Spinal cord (tissue), 10 donors: ENCODE measurements at places on chromosomes 3 and 15. TPM values are rescaled to one million over a fixed set of nuclear protein-coding genes. Genes with fewer than 3 reads are reported as not detected.

GOLGA8N gene
- 10.5 TPM for total RNA-seq

DAPK2 gene
- total RNA-seq, result 6.6 TPM

PPIP5K1 gene
- total RNA-seq, result 25.7 TPM

UQCC5 gene
- total RNA-seq, result 19.9 TPM

CYP11A1 gene
- 1.9 TPM for total RNA-seq

POLQ gene
- 2.8 TPM for total RNA-seq

ACOX2 gene
- total RNA-seq, result 33.3 TPM

DCLK3 gene
- 11.8 TPM for total RNA-seq

TTC21A gene
- 13.4 TPM for total RNA-seq

NIPA2 gene
- 55.0 TPM for total RNA-seq

CLSTN2 gene
- 20.7 TPM for total RNA-seq

TICRR gene
- total RNA-seq, result 3.3 TPM

CHRNA3 gene
- total RNA-seq, result 1.1 TPM

MAP6D1 gene
- total RNA-seq, result 17.1 TPM

FETUB gene
- total RNA-seq, result not detected

UBA7 gene
- 42.9 TPM for total RNA-seq

CTXN2 gene
- 0.77 TPM for total RNA-seq

PLSCR2 gene
- total RNA-seq, result 0.22 TPM

DNA sequence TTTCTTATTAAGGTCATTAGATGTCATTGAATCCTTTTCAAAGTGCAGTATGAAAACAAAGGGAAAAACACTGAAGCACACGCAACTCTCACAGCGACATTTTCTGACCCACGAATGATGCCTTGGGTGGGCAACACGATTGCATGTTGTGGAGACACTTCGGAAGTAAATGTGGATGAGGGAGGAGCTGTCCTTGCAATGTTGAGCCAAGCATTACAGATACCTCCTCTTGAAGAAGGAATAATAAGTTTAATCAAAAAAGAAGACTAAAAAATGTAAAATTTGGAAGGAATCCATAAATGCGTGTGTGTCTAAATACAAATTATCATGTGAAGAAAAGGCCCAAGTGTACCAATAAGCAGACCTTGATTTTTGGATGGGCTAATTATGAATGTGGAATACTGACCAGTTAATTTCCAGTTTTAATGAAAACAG, 16.9 kb downstream of the THBS1 start:
- DNase-seq, result no peak

DNA sequence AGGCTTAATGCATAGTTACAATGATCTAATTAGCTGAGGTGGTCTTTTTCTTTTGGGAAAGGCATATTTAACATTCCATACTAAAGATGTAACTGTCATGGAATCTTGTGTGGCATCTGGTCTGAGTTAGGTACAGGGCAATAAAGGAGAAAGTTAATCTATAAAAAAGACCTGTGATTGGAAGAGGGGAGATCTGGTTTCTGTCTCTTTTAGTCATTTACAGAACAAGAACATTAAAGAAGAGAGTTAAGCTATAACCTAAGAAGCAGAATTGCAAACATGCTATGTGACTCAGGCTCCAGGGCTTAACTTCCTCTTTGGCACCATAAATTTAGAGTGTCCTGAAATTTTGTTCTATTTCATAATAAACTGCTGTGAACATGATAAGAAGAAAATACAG, 47.2 kb upstream of the MME start:
- no peak for DNase-seq

DNA sequence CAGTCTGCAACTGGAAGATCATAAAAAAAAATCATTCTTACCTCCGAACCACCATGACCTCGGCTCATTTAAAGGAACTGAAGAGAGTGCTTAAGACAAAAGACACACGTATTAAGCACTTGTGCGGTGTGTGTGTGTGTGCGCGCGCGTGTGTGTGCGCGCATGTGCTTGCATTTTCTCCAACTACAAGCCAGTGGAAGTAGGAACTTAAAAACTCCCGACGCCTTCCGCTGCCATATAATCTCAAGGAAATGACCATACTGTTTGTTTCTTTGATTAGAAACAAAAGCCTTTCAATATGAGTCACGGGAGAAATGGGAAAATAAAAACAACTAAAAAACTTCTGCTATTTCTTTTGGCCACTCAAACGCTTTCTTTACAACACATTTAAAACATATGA, 32.4 kb downstream of the FRMD4B start:
- DNase-seq, result no peak

DNA sequence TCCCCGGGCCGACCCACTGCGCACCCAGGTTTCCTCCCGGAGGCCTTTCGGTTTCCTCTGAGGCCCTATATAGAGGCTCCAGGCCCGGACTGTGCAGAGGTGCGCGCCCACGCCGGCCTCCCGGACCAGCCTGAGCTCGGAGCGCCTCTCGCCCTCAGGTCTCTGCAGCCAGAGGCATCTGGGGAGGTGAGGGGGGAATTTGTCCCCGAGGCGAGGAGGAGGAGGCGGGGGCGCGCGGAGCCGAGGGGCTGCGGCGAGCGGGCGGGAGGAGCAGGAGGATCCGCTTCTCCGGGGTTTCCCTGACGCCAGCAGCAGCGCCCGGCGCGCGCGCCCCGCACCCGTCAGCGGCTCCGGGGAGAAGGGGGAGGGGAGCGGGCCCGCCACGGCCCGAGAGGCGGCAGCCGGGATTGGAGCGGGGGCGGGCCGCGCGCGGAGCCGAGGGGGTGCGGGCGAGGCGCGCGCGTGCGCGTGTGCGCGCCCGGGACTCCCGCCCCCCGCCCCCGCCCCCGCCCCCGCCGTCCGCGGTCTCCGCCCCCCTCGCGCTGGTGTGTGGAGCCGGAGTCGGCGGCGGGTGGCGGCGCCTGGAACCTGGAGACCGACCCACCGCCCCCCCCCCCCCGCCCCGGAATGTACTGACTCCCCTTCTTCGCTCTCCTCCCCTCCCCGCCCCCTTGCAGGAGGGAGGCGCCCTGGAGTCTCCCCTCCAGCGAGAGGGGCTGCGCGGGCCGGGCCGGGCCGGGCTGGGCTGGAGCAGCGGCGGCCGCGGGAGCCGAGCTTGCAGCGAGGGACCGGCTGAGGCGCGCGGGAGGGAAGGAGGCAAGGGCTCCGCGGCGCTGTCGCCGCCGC, at the start of gene NEO1:
TSS of gene NEO1 (plus strand) at position 657 of the 846 bp plus-strand sequence. CDS start 213 bp downstream, outside the sequence.
- DNase-seq, result peak; percentile 87

- no peak for DNase-seq
Measured at GRCh38 chr3:161854232-161854771, 357.7 kb downstream of the OTOL1 start.

- DNase-seq, result no peak
Measured at GRCh38 chr3:10462641-10463532, 42.5 kb downstream of the ATP2B2 start.

- DNase-seq, result no peak
Measured at GRCh38 chr3:142663865-142664264, 60.0 kb upstream of the TRPC1 start.

DNA sequence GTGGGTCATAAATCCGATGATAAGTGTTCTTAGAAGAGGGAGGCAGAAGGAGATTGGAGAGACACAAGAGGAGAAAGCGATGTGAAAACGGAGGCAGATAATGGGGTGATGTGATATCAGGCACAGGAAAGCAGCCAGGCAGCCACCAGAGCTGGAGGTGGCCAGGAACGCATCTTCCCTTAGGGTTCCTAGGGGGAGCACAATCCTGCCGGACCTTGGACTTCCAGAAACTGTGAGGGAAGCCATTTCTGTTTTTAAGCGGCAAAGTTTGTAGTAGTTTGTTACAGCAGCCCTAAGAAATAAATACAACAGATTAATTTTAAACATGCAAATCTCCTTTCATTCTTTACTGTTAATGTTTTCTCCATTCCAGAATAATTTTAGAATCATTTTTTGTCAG, 259.9 kb upstream of the TMC3 start:
- no peak for DNase-seq

GRCh38 chr15:68725736-68726135, 95.0 kb downstream of the ANP32A start:
- no peak for DNase-seq

- DNase-seq, result no peak
Measured at GRCh38 chr3:96430079-96430478, 384.3 kb upstream of the EPHA6 start.

- DNase-seq, result no peak
Measured at GRCh38 chr3:108391917-108392593, 95.7 kb downstream of the HHLA2 start.

DNA sequence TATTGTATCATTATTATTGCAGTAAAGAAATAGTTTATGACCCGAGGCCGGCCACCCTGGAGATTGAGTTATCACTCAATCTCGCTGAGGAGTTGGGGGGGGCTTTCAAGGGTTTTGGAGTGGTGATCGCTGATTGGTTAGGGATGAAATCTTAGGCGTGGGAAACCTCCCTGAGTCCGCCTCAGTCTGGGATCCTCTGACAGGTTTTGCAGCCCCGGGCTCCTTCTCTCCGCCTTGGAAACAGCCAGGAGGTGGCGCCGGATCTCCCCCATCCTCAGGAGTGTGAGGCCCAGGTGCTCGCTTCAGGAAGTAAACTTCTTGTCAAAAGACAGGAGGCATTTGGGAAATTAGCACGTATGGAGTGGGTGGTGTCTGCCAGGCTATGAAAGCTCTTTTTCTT, 41.1 kb upstream of the SEC61A1 start:
- DNase-seq, result peak; percentile 5

- DNase-seq, result no peak
Measured at GRCh38 chr3:196736670-196737374, 2.8 kb upstream of the PAK2 start.

- DNase-seq, result no peak
Measured at GRCh38 chr3:27976933-27977332, 254.8 kb upstream of the EOMES start.

DNA sequence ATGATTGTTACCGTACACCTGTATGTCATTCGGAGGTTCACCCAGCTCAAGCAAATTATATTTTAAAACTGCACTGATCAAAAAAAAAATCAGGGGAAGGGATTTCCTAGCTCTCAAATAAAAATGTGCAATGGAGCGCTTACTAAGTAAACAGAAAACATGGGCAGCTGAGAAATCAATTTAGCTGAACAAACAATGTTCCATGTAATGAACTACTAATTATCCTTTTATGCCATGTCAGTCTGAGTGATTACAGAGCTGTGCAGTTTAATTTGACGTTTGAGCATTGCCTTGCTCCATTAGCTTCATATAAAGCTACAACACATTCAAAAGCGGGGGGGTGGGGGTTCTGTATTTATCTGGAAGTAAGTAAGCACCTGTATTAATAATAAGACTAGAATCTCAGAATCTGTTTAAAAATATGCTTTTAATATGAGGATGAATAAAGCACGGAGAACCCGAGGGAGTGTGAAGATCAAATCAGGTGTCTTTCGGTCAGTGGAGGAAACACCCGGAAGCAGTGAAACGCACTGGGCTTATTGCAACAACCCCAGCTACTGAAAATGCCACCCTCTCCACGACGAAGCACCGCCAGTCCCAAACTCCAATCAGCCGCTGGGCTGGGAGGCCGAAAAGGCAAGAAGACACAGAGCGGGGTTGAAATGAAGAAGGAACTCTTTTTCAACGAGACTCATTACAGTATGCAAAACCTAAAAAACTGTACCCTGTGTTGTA, 196.5 kb upstream of the ATP11B start:
- peak; percentile 35 for DNase-seq

DNA sequence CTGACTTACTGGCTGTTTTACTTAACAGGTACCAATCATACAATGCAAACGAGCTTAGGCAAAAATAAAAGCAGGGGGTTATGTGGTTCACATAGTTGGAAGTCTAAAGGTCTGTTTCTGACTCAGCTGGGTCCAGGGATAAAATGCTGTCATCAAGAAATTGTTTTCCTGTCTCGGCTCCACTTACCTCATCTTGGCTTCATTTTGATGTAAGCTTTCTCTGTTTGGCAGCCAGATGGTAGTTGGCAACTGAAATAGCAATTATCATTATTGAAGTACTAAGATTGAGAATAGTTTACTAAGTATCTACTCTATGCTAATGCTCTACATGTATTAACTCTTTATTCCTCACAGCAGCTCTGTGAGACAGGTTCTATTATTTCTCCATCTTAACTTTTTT, 36.8 kb upstream of the CNTN3 start:
- DNase-seq, result no peak

DNA sequence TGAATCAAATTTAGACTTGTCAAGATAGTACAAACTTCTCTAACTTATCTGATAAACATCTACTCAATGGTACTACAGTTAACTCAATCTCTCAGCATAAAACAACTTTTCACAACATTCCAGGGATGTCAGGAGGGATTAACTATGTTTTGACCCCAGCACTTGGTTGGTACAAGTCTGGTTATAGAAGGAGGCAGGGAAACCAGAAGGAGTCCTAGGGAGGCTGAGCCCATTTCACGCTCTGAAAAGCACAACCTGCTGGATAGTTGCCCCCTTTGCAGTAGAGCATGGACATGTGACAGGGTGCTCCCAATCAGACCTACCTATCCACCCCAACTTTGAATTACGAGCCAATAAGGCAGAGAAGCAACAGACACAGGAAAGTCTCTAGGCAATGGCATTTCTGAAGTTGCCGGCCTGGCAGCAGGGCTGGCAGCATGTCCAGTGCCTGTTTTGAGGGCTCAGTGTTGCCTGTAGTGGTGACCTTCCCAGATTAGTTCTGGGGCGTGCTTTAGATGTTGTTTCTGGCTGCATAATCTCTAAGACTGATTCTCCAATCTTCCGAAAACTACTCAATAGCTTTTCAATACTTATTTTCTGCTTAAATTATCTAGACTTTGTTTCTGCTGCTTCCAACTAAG, 8.2 kb downstream of the ANKUB1 start:
- DNase-seq, result no peak

DNA sequence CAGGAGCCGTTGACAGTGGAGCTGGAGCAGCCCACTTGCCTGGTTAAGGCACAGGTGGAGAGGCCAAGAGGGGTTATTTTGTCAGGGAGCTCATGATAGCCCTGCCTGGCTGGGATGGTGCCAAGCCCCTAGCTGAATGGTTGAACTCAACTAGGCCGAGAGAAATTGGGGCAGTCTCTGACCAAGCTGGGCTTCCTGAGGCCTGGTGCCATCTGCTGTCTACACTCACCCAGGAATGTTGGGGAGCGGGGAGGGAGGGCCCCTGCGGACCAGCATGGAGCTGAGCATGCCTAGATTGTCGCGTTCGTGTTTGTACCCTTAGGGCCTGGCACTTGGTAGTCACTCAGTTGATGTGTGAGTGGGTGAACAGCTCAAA, 1.2 kb downstream of the BRPF1 start:
- no peak for DNase-seq

- DNase-seq, result no peak
Measured at GRCh38 chr3:148604270-148605085, 93.2 kb upstream of the AGTR1 start.

- DNase-seq, result no peak
Measured at GRCh38 chr15:63801910-63802309, 31.8 kb downstream of the HERC1 start.

DNA sequence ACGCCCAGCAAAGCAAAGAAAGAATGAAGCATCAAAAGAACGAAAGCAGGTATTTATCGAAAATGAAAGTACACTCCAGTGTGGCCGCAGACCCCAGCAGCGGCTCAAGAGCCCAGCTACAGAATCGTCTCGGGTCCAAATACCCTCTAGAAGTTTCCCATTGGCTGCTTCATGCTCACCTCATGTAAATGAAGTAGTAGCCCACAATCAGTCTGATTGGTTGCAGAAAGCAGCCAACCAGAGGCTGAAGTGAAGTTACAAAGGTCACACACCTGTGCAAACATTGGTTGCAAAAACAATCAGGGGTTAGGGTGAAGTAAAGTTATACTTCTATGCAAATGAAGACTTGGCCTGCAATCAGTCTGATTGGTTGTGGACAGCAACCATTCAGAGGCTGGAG, 32.0 kb downstream of the SV2B start:
- no peak for DNase-seq
